ENCODE measurements at places on chromosomes 4 and X. TPM values are rescaled to one million over a fixed set of nuclear protein-coding genes. Genes with fewer than 3 reads are reported as not detected.

The TRAM1L1 gene
- total RNA-seq = 0.88 TPM

The RBBP7 gene
- total RNA-seq = 129 TPM

The GJB1 gene
- total RNA-seq = not detected

The TRIM60 gene
- not detected for total RNA-seq

The CFAP47 gene
- not detected for total RNA-seq

The PPP2R2C gene
- total RNA-seq = 0.09 TPM

The ADAD1 gene
- not detected for total RNA-seq

The MND1 gene
- total RNA-seq = 7.7 TPM

The NR0B1 gene
- not detected for total RNA-seq

The DIPK2B gene
- total RNA-seq = 74.8 TPM

The DMP1 gene
- not detected for total RNA-seq

The ZMAT1 gene
- total RNA-seq = 3.7 TPM

The FRMD7 gene
- not detected for total RNA-seq

The GC gene
- total RNA-seq = not detected

The TCEAL7 gene
- 10.5 TPM for total RNA-seq

The MAGEB2 gene
- not detected for total RNA-seq

The NEIL3 gene
- total RNA-seq = 6.9 TPM

The RAB41 gene
- total RNA-seq = not detected

The TRIML2 gene
- not detected for total RNA-seq

The GYG2 gene
- 0.22 TPM for total RNA-seq

The ARSJ gene
- 50.0 TPM for total RNA-seq

The DCLK2 gene
- total RNA-seq = 4.6 TPM

The SYTL4 gene
- 18.4 TPM for total RNA-seq

The NXF2 gene
- total RNA-seq = not detected

The PRKG2 gene
- total RNA-seq = not detected

The ZFP42 gene
- not detected for total RNA-seq

The AADAT gene
- 3.1 TPM for total RNA-seq

The GPR119 gene
- total RNA-seq = not detected

The ZNF630 gene
- 1.5 TPM for total RNA-seq

The NDNF gene
- not detected for total RNA-seq

The SHISA3 gene
- total RNA-seq = 12.0 TPM

The HEPH gene
- 0.20 TPM for total RNA-seq

The GPR143 gene
- 9.3 TPM for total RNA-seq

The BEX2 gene
- 0.88 TPM for total RNA-seq

The UNC5C gene
- 0.44 TPM for total RNA-seq

The ZCCHC18 gene
- total RNA-seq = 1.6 TPM

The DKK2 gene
- total RNA-seq = 0.24 TPM

The ATP2B3 gene
- total RNA-seq = 0.07 TPM

The CT45A2 gene
- not detected for total RNA-seq

The HTR2C gene
- total RNA-seq = not detected

The XPNPEP2 gene
- total RNA-seq = not detected

The KIT gene
- total RNA-seq = 39.7 TPM

The SLC25A43 gene
- 11.5 TPM for total RNA-seq

All from endothelial cell of umbilical vein (primary cell).